ENCODE measurements at places on chromosomes 3 and 15. TPM values are rescaled to one million over a fixed set of nuclear protein-coding genes. Genes with fewer than 3 reads are reported as not detected.

GRCh38 chr15:23773093-23773492 lies 86.0 kb upstream of the NDN start:
- no peak for DNase-seq

GRCh38 chr15:36941798-36942197 lies 158.6 kb downstream of the MEIS2 start:
- no peak for DNase-seq

GRCh38 chr3:45486136-45486535 lies 97.8 kb downstream of the LARS2 start:
- no peak for DNase-seq

DNA sequence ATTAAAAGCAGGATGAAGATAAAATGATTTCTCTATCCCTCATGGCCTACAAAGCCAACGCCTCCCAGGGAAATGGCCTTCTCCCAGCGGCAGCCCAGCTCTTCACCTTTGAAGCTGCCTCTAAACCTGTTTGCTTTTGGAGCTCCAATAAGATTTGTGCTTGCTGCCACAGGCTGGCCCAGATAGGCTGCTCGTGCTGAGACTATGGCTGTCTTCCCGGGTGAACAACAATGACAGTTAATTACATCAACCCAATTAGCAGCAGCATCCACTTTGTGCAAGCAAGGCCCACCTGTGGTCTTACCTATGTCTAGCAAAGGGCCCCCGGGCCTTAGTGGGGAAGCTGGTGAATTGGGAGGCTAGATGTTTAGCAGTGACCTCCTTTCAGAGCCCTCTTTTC lies 179.6 kb downstream of the P3H2 start:
- peak; percentile 26 for DNase-seq

- no peak for DNase-seq
These were observed at the start of gene WDR49 for GRCh38 chr3:167653760-167654159. TSS of gene WDR49 (minus strand) at chr3:167653942. CDS start at chr3:167653425, 517 bp downstream.

- peak; percentile 87 for DNase-seq
These were observed 57.5 kb upstream of the HACD2 start for GRCh38 chr3:123642182-123642956.

- DNase-seq = no peak
These were observed 15.8 kb upstream of the CASR start for GRCh38 chr3:122167630-122168029.

- peak; percentile 39 for DNase-seq
These were observed 71.5 kb downstream of the SSR3 start for GRCh38 chr3:156483426-156483825.

GRCh38 chr15:64636556-64636955 lies 138.8 kb downstream of the RBPMS2 start:
- no peak for DNase-seq

DNA sequence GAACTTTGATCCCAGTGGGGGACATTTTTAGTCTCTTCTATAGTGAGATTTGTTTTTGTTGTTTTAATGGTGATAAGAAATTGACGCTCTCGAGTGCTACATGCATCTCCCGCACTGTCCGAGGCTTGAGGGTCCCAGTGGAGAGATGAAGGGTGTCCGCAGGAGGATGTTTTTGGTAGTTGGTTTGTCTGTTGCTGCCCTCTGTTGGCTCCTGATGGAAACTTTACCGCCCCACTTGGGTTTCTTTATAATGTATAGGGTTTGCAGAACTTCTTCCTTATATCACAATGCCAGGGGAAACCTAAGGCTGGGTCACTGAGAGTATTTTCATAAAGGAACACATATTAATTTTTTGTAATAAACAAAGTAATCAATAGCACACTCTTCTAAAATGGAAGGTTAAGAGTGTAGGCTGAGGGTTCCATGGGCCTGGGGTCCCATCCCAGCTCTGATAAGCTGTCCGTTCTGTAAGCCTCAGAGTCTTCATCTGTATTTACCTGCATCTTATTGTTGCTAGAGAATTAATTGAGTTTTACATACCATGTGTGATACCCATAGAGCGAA lies 185.3 kb upstream of the FEZF2 start:
- DNase-seq = peak; percentile 42

DNA sequence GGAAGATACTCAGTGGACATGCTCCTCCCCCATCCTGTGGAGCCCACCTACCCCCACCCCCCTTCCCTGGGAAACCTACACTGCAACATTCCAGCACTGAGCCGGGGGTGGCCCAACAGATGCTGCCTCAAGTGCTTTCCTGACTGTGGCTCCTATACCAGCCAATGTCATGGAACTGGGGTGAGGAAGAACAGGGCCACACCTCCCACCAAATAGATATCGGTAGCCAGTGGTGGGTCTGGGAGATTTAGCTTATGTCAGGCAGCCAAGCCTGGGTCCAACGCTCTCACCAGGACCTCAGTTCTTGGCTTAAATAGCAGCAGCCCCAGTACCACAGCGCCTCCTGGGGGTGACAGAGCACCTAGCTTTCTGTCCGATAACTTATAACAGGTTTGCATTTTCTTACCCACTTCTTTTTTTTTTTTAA lies 30.3 kb downstream of the CDC25A start:
- peak; percentile 74 for DNase-seq

- no peak for DNase-seq
These were observed 154.5 kb upstream of the NSMCE3 start for GRCh38 chr15:29424118-29424517.

- DNase-seq = no peak
These were observed 44.9 kb upstream of the KLHL25 start for GRCh38 chr15:85839643-85840042.

- DNase-seq = no peak
These were observed 114.3 kb downstream of the MFSD1 start for GRCh38 chr3:158916111-158916510.

GRCh38 chr3:194014756-194015155 lies 121.2 kb upstream of the HES1 start:
- no peak for DNase-seq

DNA sequence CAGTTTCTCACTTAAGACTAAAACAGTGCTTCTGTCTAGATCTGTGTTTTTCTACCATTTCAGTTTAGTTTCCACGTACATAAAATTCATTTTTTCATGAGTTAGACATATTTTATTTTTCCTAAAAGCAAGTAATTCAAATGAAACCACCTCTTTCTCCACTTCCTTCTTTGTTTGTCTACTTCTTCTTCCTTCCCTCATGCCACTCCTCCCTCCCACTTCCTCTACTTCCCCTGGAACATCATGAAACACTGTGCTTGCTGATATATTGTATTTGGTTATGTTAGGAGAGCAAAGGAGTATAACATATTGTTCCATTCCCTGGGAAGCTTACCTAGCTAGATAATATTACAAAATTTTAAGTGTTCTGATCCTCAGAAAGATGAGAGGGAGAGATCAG lies 36.7 kb upstream of the GOLGA8B start:
- no peak for DNase-seq

- DNase-seq = no peak
These were observed 642.3 kb downstream of the ROBO2 start for GRCh38 chr3:77682162-77682561.

DNA sequence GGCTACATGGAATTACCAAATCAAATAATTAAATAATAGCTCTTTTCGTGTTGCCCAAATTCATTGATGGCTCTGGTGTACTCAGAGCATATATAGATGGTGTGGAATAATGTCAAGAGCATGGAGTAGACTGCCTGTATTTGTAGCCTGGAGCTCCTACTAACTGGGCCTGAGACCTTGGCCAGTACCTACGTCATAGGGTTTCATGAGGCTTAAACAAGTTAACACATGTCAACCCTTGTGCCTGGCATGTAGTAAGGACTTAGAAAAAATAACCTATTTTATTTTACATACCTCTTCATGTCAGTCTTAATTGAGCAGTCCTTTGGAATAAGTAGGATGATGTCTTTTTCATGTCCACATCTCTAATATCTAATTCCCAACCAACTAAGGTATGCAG lies 223.7 kb upstream of the DPH6 start:
- no peak for DNase-seq

GRCh38 chr3:141498598-141499223 lies 11.9 kb downstream of the RASA2 start:
- no peak for DNase-seq

DNA sequence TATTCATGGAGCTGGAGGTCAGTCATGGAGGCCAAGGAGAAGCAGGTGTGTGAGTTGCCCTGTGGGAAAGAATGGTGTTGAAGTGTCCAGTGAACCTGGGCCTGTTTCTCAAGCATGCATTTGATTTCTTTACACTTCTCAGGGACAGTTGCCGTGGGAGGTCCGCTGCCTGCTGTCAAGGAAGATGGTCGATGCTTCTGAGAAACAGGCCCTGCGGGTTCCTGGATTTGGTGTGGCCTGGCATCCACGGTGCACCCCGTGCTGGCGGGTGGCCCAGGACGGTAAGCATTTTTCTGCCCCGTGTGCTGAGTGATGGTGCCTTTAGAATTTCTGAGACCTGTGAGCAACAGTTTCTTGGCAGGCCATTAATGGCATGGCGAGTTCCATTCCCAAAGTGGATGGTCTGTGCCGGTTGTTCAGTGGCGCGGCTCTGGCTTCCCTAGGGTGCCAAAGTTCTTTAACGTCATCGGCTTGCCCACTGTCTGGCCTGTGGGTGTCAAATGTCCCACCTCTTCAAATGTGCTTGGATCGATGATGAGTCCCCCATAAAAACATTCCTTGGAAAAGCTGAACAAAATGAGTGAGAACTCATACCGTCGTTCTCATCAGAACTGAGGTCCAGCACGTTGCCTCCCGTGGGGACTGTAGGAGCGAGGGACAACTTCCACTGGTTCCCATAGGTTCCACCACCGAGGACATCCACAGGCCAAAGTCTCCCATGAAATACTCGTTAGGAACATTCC lies 107.2 kb downstream of the SNRPN start:
- no peak for DNase-seq

GRCh38 chr15:36897834-36898233 lies 202.5 kb downstream of the MEIS2 start:
- no peak for DNase-seq

The TMEM158 gene
- 16.0 TPM for polyA plus RNA-seq

The GP9 gene
- not detected for polyA plus RNA-seq

The SPINT1 gene
- 252 TPM for polyA plus RNA-seq

The GP5 gene
- 0.04 TPM for polyA plus RNA-seq

The AMIGO3 gene
- polyA plus RNA-seq = 2.4 TPM

The HCLS1 gene
- polyA plus RNA-seq = 1.1 TPM

The SCN5A gene
- 0.97 TPM for polyA plus RNA-seq

The ACOX2 gene
- polyA plus RNA-seq = 30.6 TPM

The NR1I2 gene
- 2.8 TPM for polyA plus RNA-seq

The TTLL13 gene
- polyA plus RNA-seq = 0.27 TPM

The RETNLB gene
- polyA plus RNA-seq = not detected
